HL-60 (cell line): ENCODE measurements at places on chromosomes 2 and 18.

DNA sequence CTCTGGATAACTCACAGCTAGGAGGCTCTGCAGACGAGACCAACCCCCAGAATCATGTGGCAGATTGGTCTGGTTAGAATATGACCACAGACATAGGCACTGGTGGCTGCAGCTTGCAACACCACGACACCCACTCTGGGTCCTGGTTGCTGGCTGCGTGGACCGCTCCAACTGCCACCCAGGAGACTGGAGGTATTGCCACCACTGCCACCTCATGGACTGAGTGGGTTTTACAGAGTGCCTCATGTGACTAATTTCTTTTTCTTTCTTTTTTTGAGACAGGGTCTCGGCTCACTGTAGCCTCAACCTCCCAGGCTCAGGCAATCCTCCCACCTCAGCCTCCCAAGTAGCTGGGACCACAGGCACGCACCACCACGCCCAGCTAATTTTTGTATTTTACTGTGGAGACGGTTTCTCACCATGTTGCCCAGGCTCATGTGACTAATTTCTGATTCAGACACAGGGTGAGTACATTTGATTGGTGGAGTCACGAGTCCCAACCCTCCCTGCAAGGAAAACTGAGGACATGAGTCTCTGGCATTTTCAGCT lies 29.9 kb upstream of the NT5DC4 start:
- DNase-seq = peak; percentile 86

- DNase-seq = no peak
These were observed 29.1 kb downstream of the RTP5 start for GRCh38 chr2:241898463-241899270.

GRCh38 chr2:241268716-241269445 lies 46.6 kb downstream of the HDLBP start:
- DNase-seq = no peak

- no peak for DNase-seq
These were observed 12.1 kb upstream of the TRAF3IP1 start for GRCh38 chr2:238308177-238308576.

DNA sequence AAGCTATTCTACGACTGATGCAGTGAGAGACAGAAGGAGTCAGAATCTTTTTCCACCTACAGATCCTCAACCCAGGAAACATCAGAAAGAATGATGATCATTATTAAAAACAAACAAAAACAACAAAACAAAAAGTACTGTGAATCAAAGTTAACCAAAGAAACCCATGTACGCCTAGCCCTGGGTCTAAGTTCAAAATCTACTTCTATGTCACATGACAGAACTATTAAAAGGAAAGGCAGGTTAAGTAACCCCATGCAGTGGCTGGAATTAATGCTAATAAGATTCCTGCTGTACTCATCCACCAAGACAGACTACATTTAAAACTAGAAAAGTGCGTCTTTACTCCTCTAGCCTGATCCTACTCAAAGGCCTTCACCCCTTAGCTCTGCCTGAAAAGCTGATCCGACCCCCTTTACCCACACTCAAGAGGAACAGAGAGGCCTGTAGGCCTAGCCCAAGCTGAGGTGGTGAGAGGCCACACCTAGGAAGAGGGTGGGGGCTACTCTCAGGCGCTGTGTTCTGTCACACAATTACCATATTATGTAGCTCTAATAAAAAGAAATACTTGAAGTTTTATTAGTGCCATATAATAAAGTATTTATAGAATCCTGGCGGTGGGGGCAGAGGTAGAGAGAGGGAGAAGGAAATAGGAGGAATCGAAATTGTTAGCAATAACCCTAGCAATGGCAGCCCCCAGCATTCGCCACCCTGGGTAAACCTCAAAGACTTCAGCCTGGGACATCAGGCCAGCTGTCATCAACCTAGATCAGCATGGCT lies 37.1 kb downstream of the NHEJ1 start:
- DNase-seq = no peak

DNA sequence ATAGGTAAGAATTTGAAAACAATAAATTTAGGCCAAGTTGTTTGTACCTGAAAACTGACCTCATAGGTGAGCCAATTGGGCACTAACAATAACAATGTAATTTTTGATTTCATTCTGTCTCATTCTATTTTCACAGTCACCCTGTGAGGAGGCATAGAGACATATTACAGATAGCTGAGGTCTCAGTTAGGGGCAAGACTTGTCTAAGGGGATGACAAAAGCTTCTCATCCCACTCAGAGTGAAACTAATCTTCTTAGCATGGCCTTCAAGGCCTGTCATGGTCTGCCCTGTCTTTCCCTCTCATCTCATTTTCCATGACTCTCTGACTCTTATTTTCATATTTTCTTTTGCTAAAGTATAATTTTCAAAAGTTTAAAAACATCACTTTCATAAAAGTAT lies 562.0 kb upstream of the TNP1 start:
- DNase-seq = no peak

DNA sequence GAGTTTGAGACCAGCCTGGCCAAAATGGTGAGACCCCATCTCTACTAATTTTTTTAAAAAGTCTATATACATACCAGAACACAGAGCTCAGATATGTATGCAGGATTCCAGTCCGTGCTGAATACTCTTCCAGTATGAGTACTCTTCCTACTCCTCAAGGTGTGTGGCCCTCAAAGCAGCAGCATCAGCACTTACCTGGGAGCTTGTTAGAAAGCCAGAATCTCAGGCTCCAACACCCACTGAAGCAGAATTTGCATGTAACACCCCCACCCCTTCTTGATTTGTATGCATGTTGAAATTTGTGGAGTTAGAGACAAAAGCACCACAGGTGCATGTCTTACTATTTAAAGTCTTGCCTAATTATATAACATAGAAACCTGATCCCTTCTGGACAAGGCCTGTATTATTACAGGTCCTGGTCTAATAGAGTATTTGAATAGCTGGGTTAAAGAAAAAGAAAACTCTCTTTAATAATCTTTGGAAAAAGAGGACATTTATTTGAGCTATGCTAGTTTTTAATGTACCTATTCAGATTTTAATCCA lies 50.3 kb upstream of the NFE2L2 start:
- no peak for DNase-seq

DNA sequence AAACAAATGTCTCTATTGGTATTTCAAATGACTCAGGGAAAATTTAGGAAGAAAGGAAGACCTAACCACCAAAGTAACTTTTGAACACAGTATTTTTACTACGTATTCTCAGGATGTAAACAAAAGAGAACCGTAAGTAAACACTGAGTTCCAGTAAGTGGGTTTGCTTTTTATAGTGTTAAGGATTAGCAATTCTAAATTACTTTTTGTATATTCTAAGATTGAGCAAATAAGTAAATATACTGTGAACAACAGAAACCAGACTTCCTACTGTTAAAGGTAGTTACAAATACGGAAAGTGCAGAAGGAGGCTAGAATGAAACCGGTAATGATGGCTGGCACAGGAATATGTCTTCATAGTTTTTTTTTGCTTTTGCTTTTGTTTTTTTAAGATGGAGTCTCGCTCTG lies 31.5 kb downstream of the SESTD1 start:
- DNase-seq = no peak

DNA sequence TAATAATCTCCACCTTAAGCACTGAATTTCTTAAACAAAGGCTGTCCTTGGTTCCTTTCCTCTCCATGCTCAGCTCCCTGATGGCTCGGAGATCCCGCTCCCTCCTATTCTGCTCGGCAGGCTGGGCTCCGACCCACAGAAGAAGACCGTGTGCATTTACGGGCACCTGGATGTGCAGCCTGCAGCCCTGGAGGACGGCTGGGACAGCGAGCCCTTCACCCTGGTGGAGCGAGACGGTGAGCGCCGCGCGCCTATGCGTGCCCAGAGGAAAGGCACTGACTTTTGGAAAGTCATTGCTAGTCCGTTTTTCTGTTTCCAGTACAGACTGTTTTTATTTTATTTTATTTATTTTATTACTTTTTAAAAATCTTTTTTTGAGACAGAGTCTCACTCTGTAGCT lies 9.6 kb downstream of the CNDP2 start:
- no peak for DNase-seq

GRCh38 chr18:79484661-79485621 lies 89.2 kb downstream of the NFATC1 start:
- no peak for DNase-seq

- DNase-seq = no peak
These were observed 14.2 kb downstream of the PLEK start for GRCh38 chr2:68379184-68379708.

- no peak for DNase-seq
These were observed 76.0 kb upstream of the MEX3C start for GRCh38 chr18:51273437-51273836.

DNA sequence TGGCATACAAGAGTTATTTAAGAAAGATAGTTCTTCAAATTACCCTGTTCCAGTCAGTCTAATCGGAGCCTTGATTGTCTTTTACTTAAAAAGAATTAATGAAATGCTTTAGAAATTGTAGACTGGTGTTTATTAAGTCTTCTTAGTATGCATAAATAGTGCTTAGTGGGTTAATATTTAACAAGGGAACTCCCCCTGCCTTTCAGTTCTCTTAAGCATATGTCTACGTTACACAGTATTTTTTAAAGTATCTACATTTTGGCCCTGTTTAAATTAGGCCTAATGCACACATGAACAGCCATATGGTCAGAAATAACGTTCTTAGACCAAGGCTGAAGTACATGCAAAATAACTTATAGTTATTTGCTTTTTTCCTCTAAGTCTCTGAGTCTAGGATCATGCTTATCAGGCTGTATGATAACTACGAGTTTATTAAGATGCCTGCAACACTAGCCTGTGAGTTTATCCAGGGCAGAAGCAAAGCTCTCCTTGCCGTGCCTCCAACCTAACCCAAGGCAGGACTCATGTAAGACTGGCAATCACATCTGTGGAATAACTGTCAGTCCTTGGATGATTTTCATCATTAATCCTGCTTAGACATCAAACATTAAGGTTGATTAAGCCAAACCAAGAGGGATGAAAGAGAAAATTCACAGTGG lies 6.7 kb downstream of the BCL2 start:
- DNase-seq = no peak

- DNase-seq = no peak
These were observed 43.5 kb upstream of the CD28 start for GRCh38 chr2:203662951-203663350.
